Left lung (tissue), 14 donors: ENCODE measurements at places on chromosomes 1 and 21.

DNA sequence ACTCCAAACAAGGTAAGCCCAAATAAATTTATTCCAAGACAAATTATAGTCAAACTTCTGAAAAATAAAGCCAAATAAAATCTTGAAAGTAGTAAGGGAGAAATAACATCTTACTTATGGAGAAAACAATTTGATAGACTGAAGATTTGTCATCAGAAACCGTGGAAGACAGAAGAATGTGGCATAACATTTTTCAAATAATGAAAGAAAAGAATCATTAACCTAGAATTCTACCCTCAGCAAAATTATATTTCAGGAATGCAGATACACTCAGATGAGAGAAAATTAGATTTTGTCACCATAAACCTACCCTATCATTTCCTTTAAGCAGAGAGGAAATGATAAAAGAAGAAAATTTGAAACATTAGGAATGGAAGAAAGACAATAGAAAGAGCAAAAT is 27.3 kb upstream of the PADI1 start:
- no peaks in the 10 kb centered on the region for H3K27me3 ChIP-seq
- H3K4me1 ChIP-seq = no peaks in the 10 kb centered on the region
- DNase-seq = no peak
- H3K36me3 ChIP-seq = no peaks in the 10 kb centered on the region

GRCh38 chr1:18668750-18669404 is 38.2 kb downstream of the PAX7 start:
- H3K36me3 ChIP-seq = no peaks in the 10 kb centered on the region
- H3K4me1 ChIP-seq = no peaks in the 10 kb centered on the region
- peaks cover 70% of the 10 kb centered on the region for H3K27me3 ChIP-seq
- H3K4me3 ChIP-seq = no peak overlapping the region
- no peak for DNase-seq

DNA sequence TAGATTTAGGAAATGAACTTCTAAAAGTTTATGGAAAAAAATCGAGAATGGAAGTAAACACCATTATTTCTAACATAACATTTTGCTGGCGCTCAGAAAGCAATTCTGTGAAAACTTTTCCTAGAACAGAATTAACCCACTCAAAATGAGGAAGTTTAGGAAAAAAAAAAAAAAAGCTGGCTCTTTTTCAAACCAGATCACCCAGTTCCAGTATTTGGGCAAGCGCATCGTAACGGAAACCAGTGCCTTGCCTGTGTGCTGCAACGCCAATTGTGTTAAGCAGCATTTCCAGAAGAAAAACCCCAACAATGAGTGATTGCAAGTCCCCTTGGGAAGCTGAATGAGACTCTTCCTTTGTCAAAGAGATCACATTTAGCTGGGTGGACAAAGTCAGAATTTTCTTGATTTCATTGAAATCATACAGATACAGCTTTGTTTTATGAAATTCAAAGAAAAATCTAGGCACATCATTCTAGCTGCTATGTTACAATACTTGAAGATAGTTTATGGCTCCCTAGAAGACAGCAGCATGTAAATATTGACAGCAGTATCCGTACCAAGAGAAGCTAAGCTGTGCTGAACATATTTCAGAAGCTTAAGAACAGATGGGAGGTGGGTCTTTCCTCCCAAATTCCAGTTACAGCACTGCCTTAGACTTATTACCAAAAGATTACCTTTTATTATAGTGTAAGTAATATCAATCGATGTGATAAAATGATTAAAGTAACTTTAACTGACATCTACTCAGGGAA is 113.4 kb downstream of the ERG start:
- H3K27ac ChIP-seq = no peak overlapping the region
- no peaks in the 10 kb centered on the region for H3K27me3 ChIP-seq
- DNase-seq = no peak
- H3K36me3 ChIP-seq = peaks cover 5% of the 10 kb centered on the region
- H3K4me3 ChIP-seq = no peak overlapping the region

GRCh38 chr1:18239671-18240070 is 132.1 kb downstream of the IGSF21 start:
- H3K27ac ChIP-seq = no peak overlapping the region
- H3K4me1 ChIP-seq = no peaks in the 10 kb centered on the region
- no peak for DNase-seq
- no peaks in the 10 kb centered on the region for H3K36me3 ChIP-seq
- H3K4me3 ChIP-seq = no peak overlapping the region

DNA sequence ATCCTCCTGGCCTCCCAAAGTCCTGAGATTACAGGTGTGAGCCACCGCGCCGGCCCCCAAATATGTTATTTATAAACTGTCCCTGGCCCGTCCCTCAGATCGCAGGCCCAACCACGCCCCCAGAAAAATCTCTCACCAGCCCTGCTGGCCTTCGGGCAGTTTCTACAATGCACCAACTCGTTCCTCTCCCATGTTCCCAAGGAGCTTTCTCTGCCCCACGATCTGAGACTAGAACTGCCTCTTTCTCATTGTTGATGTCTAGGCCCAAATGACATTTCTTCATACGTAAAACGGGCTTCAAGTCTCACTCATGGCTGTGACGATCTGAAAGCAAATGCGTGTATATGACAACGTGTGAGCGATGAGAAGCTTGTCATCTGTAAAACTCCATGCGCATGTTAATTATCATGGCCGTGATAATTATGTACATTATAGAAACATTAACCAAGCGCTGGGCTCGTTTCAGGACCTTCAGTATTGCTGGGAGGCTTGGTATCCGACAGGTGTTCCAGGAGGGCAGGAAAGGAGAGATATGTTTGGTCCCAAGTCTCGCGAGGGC is 748 bp upstream of the NIPAL3 start:
- DNase-seq = no peak
- peak overlapping the region; percentile 46 for H3K27ac ChIP-seq
- H3K4me3 ChIP-seq = peak overlapping the region; percentile 82
- H3K27me3 ChIP-seq = no peaks in the 10 kb centered on the region

- peak overlapping the region; percentile 100 for H3K27ac ChIP-seq
- H3K4me1 ChIP-seq = peaks cover 64% of the 10 kb centered on the region
- H3K4me3 ChIP-seq = peak overlapping the region; percentile 75
- H3K36me3 ChIP-seq = no peaks in the 10 kb centered on the region
These were observed 945 bp downstream of the SRSF4 start for GRCh38 chr1:29180497-29181412.

GRCh38 chr1:247574664-247575063 is 13.5 kb upstream of the OR2G2 start:
- no peak overlapping the region for H3K27ac ChIP-seq
- no peak overlapping the region for H3K4me3 ChIP-seq
- no peaks in the 10 kb centered on the region for H3K36me3 ChIP-seq
- DNase-seq = no peak
- no peaks in the 10 kb centered on the region for H3K4me1 ChIP-seq
- no peaks in the 10 kb centered on the region for H3K27me3 ChIP-seq

DNA sequence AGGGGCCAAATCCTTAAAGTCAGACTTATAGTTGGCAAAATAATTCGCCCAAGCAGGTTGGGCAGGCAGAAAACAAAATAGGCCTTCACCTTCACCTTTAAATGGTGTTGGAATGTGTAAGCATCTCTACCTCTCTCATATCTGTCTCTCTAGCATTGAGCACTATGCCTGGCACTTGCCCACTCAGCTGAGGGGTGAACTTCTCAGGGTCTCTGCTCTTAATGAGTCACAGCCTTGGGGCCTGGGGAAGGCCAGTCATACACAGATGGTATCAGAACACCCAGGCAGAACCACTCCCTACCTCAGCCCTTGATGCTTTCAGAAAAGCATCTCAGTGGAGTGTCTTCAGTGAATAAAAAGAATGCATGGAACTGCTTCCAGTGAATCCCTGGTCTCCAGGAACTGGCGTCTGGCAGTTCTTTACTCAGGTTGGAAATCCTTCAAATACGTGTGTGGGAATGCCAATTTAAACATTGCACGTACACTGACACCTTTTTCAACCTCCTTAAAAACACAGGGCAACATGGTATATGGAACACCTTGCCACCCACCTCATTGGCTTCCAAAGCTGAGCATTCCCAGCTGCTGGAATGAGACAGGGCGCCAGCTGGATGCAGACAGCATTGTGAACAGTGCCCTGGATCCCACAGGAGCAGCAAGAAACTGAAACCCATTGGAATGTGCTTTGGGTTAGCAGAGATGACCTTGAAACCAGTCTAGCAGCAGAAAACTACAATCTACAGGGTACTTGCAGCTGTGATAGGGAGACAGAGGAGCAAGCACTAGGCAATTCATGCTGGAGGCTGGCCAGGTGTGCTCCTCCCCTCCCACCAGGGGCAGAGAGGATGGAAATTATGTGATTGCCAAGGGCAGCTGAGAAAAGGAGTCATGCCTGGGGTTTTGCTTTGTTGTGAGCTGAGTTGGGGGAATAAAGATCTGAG is 30.0 kb downstream of the ZNF697 start:
- H3K27ac ChIP-seq = no peak overlapping the region
- H3K4me3 ChIP-seq = no peak overlapping the region
- H3K36me3 ChIP-seq = no peaks in the 10 kb centered on the region
- H3K4me1 ChIP-seq = no peaks in the 10 kb centered on the region
- DNase-seq = no peak
- no peaks in the 10 kb centered on the region for H3K27me3 ChIP-seq

- H3K27me3 ChIP-seq = no peaks in the 10 kb centered on the region
- H3K27ac ChIP-seq = no peak overlapping the region
- H3K4me1 ChIP-seq = no peaks in the 10 kb centered on the region
These were observed 103.3 kb downstream of the MRPL39 start for GRCh38 chr21:25503981-25504380.

- no peak overlapping the region for H3K4me3 ChIP-seq
- no peaks in the 10 kb centered on the region for H3K36me3 ChIP-seq
- H3K27ac ChIP-seq = no peak overlapping the region
- H3K27me3 ChIP-seq = no peaks in the 10 kb centered on the region
- no peaks in the 10 kb centered on the region for H3K4me1 ChIP-seq
- no peak for DNase-seq
These were observed 174.7 kb upstream of the PKN2 start for GRCh38 chr1:88509379-88509778.

- no peaks in the 10 kb centered on the region for H3K36me3 ChIP-seq
- H3K4me3 ChIP-seq = no peak overlapping the region
- no peaks in the 10 kb centered on the region for H3K4me1 ChIP-seq
These were observed 17.4 kb upstream of the ZMYM6 start for GRCh38 chr1:35049116-35049515.

DNA sequence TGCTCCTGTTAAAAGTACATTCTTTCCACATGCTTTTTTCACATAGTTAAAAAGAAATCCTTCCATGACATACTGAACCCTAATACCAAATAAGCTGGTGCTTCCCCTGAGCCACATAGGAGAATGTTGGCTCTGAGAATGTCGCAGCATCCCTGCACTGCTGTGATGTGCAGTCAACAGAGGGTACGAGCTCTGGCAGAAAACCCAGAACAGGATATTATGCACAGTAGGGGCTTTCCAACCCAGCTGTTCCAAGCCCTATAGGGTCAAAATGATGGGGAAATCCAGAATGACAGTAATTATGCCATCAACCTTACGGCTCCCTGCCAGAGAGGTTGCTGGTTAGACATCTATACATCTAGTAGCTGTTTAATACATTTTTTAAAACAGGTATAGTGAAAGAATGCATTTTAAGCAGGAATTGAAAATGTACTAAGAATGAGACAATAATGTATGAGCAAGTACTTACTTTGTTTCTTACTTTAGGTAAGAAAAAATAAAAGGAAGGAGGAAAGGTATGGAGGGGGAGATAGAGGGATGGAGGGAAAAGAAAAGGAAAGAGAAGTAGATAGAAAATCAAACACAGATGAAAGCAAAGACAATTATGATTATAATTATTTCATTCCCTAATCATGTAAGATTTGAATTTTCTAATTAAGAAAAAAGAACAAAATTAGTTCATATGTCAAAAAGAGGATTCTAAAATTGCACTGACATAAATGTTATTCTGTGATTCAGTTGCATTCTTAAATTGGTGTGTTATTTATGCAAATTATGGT is 126.0 kb downstream of the NR5A2 start:
- DNase-seq = no peak
- no peaks in the 10 kb centered on the region for H3K27me3 ChIP-seq
- peak overlapping the region; percentile 61 for H3K27ac ChIP-seq
- H3K36me3 ChIP-seq = no peaks in the 10 kb centered on the region
- peaks cover 2% of the 10 kb centered on the region for H3K4me1 ChIP-seq

DNA sequence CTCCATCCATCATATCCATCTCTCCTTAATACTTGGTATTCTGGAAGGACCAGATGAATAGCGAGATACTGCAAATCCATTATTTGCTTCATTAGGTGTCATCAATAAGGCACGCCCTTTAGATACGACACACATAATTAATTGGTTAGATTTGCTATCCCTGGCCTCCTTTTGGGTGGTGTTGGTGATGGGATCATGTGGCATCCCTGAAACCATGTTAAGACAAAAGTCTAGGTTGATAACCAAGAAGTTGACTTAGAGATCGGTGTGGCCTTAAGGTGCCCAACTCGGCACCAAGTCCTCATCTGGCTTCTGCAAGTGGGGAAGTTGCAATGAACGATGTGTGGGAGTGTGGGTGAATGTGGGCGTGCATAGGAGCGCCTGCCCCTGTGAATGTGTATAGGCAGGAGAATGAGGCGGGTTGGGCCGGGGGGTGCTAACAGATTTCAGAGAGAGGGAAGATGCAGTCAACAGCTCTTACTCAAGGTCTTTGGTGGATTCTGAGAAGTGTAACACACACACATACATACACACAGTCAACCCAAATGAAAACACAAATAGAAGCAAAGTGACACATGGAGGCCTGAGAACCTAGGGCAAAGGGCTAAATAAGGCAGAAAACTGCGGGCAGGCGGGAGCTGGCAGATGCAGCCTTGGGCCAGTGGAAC is 415.7 kb upstream of the ESRRG start:
- peaks cover 3% of the 10 kb centered on the region for H3K4me1 ChIP-seq
- no peak overlapping the region for H3K27ac ChIP-seq
- DNase-seq = peak; percentile 29
- peaks cover 72% of the 10 kb centered on the region for H3K27me3 ChIP-seq
- no peak overlapping the region for H3K4me3 ChIP-seq

GRCh38 chr1:212651521-212651920 is 43.0 kb downstream of the ATF3 start:
- no peaks in the 10 kb centered on the region for H3K36me3 ChIP-seq
- no peak overlapping the region for H3K27ac ChIP-seq
- DNase-seq = no peak
- H3K27me3 ChIP-seq = no peaks in the 10 kb centered on the region

- H3K36me3 ChIP-seq = no peaks in the 10 kb centered on the region
- H3K4me3 ChIP-seq = no peak overlapping the region
- H3K27ac ChIP-seq = no peak overlapping the region
- H3K27me3 ChIP-seq = no peaks in the 10 kb centered on the region
- DNase-seq = no peak
These were observed 196.9 kb downstream of the TTLL7 start for GRCh38 chr1:83802023-83802422.

- no peak overlapping the region for H3K4me3 ChIP-seq
- H3K36me3 ChIP-seq = peaks cover 21% of the 10 kb centered on the region
- H3K27me3 ChIP-seq = no peaks in the 10 kb centered on the region
- no peak for DNase-seq
- peaks cover 54% of the 10 kb centered on the region for H3K4me1 ChIP-seq
- no peak overlapping the region for H3K27ac ChIP-seq
These were observed 4.3 kb downstream of the PFKL start for GRCh38 chr21:44304011-44304616.
